ENCODE measurements at places on chromosomes 11 and 22.

- DNase-seq = no peak
Measured at GRCh38 chr11:57530215-57530595, 349 bp downstream of the TIMM10 start.

GRCh38 chr11:30631148-30631547 is 45.0 kb upstream of the MPPED2 start:
- DNase-seq = no peak

DNA sequence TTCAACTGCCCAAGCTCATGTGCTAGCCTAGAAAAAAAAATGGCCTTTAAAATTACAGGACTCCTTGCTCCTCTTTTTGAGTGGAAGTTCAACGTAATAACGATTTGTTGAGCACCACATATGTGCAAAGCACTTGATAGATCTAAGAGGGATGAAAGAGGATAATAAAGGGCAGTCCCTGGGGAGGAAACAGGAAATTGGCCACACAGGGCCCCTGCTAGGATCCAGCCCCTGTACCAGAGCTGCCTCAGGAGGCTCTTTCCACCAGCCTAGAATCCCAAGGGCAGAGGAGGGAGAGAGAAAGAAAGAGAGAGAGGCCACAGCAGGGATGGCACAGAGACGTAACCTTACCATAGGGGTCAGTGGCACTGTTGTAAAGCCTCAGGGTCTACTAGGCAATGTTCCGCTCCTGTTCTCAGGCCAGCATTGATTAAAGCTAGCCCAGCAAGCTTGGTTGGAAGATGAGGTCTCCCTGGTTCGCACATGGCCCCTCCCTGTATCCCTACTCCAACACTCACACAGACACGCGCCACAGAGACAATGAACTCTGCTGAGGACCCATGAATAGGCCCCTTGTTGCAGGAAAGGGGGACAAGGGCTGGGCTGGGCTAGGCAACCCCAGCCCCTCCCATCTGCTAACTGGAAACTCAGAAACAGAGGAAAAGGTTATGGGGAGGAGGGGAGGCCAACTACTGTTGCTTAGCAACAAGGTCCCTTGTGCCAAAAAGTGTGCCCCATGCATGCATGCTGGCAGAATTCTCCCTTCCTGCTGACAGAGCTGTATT is at the start of gene TMPRSS5:
Gene TMPRSS5 (minus strand): TSS at position 438 of the 785 bp plus-strand sequence. CDS start 84 bp downstream, at position 354.
- DNase-seq = no peak

DNA sequence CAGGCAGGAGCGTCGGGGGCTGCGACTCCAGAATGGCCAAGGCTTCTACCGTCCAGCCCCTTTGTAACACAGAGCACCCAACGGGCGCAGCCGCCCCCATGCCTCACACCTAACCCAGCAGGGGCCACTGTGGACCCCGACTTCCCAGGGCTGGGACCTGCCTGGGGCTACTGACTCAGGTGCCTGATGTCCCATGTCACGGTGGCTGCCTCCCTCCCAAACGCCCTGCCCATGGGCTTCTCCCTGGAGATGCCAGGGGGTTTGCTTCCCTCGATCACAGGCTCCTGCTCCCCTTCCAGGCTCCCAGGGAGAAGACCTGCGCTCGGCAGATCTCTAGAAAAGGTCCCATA is 84.0 kb downstream of the MYEOV start:
- DNase-seq = no peak

DNA sequence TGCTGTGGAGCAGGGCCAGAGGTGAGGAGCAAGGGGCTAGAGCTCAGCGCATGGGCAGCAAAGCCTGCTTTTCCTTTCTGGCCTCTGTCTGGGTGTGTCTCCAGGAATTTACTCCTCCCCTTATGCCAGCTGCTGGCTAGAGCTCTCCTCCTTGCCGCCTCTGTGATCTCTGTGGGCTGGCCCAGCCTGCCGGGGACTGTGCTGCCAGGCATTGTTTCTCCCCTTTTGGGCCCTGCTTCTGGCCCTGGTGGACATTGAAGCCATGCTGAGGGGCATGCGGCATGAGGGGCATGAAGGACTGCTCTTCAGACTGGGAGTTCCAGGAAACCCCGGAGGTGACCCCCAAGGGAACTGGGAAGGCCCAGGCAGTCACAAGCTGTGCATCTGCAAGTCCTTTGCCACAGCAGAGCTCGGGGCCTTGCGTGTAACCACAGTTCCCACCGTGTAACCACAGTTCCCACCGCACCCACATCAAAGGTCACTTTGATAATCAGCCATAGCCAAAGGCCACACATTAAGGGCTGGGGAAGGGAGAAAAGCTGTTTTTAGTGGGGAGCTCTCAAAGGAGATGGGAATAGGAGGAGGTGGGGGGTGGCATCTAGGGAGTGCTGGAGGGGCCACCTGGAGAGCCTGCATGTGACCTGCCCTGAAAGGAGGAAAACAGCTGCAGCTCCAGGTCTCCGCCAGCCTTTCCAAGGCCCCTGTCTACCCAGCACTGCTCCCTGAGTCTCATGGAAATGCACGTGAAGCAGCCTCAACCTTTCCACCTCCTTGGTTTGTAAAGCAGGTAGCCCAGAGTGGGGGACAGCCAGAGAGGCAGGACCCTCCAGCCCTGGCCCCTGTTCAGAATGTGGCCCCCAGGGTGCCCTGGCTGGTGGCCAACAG is 62.3 kb downstream of the PPFIBP2 start:
- no peak for DNase-seq

- DNase-seq = no peak
Measured at GRCh38 chr11:119901657-119902577, 172.9 kb upstream of the NECTIN1 start.

GRCh38 chr11:2890466-2891294 is 5.1 kb upstream of the CDKN1C start:
- no peak for DNase-seq
